ENCODE measurements at places on chromosomes 11 and 22.

GRCh38 chr11:74021998-74022397 is 13.1 kb upstream of the UCP3 start:
- DNase-seq = no peak

DNA sequence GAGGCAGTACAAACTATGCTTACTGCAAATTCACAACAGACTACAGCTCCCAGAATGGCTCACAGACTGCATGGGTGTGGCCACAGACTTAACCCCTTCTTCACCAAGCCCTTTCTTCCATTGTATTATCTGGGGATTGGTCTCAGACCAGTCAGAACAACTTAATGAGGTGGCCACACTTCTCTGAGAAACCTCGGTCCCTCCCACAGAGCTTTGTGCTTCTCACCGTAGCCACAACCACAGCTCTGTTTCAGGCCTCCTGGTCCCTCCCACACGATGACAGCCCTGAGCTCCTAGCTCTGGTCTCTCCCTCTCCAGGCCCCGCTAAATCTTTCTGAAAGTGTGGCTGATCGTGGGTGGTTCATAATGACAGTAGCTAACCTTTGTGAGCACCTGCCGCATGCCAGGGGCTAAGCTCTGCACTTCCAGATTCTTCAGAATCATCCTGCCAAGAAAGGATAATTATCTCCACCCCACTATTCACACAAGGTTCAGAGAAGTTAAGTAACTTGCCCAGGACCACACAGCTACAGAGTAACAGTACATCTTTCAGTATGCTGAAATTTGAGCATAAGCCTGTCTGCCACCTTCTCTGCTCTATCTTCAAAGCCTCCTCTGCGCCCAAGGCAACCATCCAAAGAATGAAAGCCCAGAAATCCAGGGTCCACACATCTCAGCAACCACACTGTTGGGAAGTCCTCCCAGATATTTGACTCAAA is 5.4 kb downstream of the PDE2A start:
- DNase-seq = no peak

DNA sequence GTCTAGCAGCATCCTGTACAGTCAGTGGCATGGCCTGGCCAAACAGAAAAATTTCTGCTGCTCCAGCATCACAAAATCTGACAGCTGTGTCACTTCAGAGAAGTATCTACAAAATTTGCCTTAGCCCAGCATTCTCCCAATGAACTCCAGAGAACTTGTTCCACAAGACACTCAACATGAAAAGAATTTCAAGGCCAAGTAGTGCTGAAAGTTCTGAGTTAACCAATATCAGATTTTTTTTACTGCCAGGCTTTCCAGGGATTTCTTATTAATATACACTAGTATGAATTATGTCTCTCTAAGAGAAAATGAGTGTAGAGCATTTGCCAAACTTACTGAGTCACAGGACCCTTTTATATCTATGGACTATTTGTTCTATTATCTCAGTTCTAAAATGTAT is 68.8 kb downstream of the OR5AK2 start:
- no peak for DNase-seq

DNA sequence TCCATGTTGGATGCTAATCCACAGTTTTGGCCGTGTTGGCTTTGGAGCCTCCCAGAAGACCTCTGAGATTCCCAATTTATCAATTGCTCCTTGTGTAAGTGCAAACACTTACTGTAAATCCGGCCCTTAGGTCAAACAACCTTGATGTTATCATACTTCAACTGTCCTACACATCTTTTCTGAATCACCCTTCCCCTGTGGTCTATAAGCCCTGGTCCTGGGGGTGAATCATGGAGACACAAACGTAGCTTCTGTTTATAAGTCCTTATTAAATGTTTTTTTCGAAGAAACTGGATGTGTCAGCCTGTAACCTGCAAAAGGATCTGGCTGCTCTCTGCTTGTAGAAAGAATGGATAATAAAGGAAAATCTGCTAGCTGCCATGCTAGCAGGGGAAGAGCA is 1.7 kb upstream of the IL10RA start:
- DNase-seq = no peak

GRCh38 chr22:43183496-43184277 is 3.2 kb downstream of the TTLL12 start:
- no peak for DNase-seq

DNA sequence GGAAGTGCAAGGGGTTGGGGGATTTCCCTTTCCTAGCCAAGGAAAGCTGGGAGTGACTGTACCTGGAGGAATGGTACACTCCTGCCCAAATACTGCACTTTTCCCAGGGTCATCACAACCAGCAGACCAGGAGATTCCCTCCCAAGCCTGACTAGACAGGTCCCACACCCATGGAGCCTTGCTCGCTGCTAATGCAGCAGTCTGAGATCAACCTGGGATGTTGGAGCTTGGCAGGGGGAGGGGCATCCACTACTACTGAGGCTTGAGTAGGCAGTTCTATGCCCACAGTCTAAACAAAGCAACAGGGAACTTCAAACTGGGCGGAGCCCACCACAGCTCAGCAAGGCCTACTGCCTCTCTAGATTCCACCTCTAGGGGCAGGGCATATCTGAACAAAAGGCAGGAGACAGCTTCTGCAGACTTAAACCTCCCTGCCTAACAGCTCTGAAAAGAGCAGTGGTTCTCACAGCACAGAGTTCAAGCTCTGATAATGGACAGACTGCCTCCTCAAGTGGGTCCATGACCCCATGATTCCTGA is 58.5 kb downstream of the SLC22A9 start:
- no peak for DNase-seq

DNA sequence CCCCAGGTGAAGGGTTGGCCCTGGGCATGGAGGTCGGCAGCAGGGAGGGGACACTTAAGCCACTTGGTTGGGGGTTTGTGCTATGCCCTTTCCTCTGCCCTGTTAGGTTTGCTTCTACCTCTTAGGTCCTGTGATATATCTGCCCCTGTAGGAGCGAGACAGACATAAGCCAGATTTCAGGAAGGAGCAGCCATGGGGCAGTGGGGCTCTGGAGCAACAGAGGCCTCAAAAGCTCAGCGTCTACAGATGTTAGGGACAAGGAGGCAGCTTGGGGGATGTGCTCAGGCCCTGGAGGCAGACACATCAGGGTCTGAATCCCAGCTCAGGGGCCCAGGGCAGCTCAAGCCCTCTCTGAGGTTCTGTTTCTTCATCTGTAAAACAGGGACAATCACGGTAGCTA is 27.2 kb upstream of the KCNQ1OT1 start:
- no peak for DNase-seq

DNA sequence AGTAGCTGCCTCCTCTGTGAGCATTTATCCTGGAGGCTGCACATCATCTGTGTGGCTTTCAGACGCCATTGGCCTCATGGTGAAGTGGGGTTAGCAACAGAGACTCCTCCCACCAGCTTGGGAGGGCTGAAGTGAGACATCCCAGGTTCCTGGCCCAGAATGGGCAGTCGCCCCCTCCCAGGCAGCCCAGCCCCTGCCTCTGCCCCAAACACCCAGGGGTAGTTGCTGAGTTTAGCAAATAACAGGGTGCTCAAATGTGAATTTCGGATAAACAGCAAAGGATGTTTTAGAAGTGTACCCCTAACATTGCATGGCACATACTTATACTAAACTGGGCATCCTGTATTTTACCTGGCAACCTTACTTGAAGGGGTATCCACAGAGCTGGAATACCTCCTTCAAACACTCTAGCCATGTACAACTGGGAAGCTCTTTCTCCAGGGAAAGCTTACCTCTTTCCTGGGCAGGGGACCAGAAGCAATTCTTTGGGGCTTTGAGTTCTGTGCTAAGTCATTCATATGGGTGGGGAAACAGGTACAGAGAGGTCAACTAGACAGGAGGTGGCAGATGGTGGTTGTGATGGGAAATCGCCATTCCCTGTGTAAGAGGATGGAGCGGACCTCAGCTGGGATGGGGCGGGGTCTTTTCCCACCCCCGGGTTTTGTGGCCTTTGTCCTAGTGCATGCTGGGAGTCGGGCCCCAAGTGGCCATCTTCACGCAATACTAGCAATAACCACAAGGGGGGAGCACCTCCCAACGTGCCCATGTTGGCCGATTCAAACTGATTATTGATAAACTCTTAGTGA is 19.3 kb downstream of the MTFP1 start:
- no peak for DNase-seq

DNA sequence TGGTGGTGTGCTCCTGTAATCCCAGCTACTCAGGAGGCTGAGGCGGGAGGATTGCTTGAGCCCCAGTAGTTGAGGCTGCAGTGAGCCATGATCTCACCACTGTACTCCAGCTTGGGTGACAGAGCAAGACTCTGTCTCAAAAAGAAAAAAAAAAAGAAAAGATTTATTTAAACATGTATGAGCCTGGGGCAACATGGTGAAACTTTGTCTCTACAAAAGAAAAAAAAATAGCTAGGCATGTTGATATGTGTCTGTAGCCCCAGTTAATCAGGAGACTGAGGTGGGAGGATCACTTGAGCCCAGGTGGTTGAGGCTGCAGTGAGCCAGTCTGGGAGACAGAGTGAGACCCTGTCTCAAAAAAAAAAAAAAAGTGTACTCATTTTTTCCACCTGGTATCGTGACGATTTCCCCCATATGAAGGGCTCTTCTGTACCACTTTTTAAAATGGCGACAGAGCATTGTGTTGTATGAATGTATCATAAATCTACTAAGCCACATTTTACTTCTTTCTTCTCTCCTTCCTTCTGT is 16.4 kb upstream of the KCTD14 start:
- no peak for DNase-seq
